ENCODE measurements at places on chromosomes 7 and 10.

- DNase-seq: no peak
Measured at GRCh38 chr7:155187061-155187785, 110.5 kb upstream of the INSIG1 start.

DNA sequence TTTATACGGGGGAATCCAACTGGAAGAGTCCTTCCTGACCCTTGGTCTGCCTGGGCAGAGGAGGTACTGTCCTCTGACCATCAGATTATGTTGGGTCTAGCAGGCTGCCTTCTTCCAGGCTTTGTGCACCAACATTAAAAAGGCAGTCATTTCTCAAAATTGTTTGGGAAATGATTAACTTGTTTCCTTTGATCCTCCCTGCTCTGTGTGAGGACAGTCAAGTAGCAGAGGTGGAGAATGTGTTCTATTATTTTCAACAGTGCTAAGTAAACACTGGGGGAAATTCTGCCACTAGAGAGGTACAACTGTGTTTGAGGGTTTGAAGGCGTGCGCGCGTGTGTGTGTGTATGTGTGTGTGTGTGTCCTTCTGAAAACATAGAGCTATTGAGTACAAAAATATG is 20.6 kb downstream of the ACSL5 start:
- no peak for DNase-seq

- no peak for DNase-seq
Measured at GRCh38 chr7:37670436-37670835, 13.1 kb upstream of the GPR141 start.

- no peak for DNase-seq
Measured at GRCh38 chr10:554182-554848, 135.2 kb downstream of the DIP2C start.

- no peak for DNase-seq
Measured at GRCh38 chr10:71580415-71580814, 139.2 kb downstream of the C10orf105 start.

GRCh38 chr7:120110169-120110568 is 162.8 kb upstream of the KCND2 start:
- DNase-seq: no peak

DNA sequence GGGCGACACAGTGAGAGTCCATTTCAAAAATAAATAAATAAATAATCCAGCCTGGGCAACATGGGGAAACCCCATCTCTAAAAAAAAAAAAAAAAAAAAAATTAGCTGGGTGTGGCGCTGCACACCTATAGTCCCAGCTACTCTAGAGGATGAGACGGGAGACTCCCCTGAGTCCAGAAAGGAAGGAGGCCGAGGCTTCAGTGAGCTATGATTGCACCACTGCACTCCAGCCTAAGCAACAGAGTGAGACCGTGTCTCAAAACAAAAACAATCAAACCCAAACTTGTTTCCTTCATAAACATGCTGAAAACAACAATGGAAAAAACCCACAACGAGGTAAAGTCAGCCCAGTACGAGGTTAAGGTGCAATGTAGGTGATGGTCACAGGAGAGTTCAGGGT is 1.2 kb downstream of the COX19 start:
- DNase-seq: no peak

DNA sequence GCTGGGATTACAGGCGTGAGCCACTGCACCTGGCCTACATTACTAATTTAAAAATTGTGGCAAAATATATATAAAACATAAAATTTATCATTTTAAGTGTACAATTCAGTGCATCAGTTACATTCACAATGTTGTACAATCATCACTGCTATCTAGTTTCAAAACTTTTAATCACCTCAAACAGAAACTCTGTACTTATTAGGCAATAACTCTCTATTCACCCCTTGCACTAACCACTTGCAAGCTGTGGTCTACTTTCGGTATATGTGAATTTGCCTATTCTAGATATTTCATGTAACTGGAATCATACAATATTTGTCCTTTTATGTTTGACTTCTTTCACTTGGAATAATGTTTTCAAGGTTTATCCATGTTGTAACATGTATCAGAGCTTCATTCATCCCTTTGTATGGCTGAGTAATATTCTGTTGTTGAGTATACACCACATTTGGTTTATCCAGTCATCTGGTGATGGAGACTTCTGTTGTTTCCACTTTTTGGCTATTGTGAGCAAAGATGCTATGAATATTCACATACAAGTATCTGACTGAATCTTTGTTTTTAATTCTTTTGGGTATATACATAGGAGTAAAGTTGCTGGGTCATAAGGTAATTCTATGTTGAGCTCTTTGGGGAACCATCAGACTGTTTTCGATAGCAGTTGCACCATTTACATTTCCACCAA is 14.3 kb upstream of the ELOVL3 start:
- DNase-seq: no peak

- DNase-seq: no peak
Measured at GRCh38 chr7:45501791-45502190, 72.4 kb upstream of the ADCY1 start.

- DNase-seq: peak; percentile 56
Measured at GRCh38 chr10:52883996-52884871, 111.7 kb upstream of the MBL2 start.

GRCh38 chr10:103554488-103555324 is 61.2 kb downstream of the NEURL1 start:
- peak; percentile 70 for DNase-seq

- no peak for DNase-seq
Measured at GRCh38 chr10:104666106-104666505, 25.0 kb downstream of the SORCS3 start.

- DNase-seq: no peak
Measured at GRCh38 chr10:5551531-5552375, 27.0 kb downstream of the CALML3 start.

DNA sequence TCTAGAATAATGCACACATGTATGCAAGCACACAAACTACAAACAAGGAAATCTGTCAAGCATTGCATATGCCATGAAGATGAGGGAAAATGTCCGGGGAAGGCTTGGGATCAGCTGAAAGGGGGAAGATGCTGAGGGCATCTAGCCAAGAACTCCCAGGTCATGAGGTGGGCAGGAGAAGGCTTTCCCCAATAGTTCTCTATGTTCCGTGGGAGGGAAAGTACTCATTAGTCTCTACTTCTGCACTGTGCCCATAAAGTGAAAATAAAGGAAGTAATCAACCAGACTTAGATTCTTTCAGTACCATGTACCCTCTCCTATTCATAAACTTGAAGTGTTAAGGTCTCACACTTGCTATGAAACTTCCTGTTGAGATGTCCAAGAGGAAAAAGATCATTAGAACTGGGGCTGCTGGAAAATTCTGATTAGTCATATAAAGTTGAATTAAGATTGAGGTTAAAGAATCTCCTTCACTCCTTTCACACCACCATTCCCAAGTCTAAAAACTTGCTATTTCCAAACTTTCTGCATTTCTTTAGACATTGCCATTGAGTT is 17.1 kb upstream of the LIPF start:
- no peak for DNase-seq

DNA sequence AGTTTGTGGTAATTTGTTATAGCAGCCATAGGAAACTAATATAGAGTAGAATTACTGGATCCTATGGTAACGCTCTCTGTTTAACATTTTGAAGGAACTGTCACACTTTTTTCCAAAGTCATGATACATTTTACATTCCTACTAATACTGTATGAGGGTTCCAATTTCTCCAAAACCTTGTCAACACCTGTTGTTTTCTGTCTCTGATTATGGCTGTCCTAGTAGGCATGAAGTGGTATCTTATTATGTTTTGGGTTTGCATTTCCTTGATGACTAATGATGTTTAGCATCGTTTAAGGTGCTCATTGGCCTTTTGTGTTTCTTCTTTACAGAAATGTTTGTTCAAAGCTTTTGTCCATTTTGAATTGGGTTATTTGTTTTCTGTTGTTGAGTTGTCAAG is 69.6 kb downstream of the VPS50 start:
- DNase-seq: no peak

- no peak for DNase-seq
Measured at GRCh38 chr7:41700044-41700471, 2.8 kb downstream of the INHBA start.
